ENCODE measurements at places on chromosomes 5 and 9.
A peak's percentile ranks its signal among the peaks of the same experiment; 100 is the strongest.

DNA sequence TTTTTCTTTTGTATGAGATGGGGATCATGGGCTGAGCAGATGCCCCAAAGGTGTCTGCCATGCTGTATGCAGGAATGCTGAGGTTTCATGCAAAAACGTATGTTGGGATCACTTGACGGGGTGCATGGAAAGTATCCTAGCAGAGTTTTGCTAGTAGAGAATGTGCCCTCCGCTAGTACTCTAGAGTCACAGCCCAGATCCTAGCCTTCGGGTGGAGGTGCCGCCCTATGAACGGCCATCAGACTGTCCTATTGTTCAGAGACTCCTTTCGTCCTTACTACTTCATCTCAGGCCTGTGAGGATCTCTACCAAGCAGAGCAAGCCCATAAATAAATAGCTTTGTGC, 69.6 kb upstream of the SPATA31E1 start:
- no peak for DNase-seq

DNA sequence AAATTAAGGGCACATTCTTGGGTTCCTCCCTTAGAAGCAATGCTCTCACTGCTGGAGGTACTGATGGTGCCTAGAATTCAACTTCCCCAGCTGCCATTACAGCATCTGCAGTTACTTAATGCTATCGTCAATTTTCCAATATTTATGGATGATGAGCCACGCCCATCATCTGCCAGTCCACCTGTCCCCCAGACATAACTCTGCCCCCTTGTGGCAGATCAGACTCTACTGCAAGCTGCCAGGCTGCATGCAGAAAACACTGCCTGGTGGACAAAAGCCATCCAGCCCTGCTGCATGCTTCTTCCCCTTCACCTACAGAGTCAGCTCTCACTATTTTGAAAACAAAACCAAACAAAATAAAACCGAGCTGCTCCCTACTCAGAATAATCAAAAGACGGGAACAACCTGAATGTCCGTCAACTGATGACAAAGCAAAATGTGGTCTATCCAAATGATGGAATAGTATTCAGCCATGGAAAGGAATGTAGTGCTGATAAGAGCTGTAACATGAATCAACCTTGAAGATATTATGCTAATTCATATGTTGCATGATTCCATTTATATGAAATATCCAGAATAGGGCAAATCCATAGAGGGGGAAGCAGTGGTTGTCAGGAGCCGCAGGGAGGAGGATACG, 66.4 kb downstream of the RETREG1 start:
- DNase-seq = peak; percentile 14

GRCh38 chr9:15867334-15867733, 314.5 kb downstream of the CCDC171 start:
- DNase-seq = no peak

DNA sequence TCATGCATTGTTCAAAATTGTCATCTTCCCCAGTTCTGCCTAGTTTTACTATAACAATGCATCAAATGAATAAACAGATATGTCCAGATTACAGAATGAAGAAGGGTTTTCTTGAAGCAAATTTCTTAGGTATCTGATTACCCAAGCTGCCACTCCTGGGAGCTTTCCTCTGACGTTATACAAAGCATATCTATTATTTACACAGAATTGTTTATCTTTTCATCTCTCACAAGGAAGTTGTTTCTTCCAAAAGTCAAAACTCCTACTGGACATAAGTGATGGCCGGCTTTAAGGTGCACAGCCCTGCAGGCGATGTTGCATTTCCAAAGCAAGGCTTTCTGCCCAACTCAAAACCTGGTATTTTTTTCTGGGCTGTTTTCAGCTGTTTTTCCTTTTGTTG, 73.4 kb upstream of the ANKH start:
- no peak for DNase-seq

DNA sequence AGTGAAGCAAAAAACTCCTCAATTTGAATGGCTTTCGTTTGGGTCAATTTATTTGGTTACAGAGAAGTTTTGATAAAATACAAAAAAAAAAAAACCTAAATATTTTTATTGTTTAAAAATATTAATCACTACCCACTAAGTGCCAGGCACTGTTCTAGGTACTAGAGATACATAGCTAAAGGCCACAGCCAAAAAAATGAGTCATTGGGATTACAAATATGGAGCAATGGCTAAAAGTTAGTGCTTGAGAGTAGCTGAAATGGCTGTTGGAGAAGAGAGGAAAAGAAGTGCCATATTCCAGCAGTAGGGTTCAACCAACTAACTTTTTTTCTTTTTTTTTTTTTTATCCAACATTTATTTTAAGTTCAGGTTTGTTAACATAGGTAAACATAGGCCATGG, 130.1 kb upstream of the PTGER4 start:
- DNase-seq = no peak

DNA sequence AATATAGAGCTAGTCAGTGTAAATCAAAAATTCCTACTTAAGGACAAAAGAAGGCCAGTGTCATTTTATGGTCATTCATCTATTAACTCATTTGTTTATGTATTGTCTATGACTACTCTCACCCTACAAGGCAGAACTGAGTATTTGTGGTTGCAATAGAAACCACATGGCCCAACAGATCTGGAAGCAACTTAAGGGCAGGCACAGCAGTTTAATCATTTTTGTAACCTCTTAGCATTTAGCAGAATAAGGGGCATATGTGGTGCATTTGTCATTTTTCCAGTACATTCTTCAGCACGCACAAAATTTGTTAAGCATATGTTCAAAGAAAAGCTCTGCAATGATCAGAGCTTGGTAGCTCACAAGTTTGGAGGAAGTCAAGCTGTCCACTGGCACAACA, 1.1 kb downstream of the FKBP15 start:
- DNase-seq = no peak
